ENCODE measurements at places on chromosomes 3 and 15. TPM values are rescaled to one million over a fixed set of nuclear protein-coding genes. Genes with fewer than 3 reads are reported as not detected.
A peak's percentile ranks its signal among the peaks of the same experiment; 100 is the strongest.

DNA sequence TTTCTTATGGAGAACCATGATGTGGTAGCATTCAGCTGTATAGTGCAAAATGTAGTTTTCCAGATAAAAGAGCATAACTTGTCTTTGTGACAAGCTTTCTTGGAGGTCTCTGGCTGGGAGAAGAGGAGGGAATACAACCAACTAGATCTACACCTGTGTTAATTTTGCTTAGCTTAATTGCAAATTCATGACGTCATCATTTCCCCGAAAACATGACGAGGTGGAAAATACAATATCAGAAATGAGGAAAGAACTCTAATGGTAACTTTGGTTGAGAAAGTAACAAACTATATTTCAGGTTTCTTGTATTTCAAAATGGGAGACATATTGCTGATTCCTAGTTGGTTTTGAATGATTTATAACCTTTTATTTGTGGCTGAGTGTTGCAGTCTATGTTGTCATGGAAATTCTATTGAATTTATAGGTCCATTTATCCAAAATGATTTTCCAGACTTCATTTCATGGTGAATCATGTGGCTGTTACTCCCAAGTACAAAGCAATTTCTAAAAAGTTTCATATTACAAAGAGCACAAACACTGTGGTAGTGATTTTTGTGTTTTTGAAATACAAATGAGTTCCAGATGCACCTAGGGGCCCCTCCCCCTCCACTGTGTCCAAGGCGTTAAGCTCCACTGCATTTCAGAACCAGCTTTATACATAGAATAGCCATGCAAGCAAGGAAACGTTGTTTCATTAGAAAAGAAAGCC, 307.2 kb downstream of the FEZF2 start:
- H3K4me3 ChIP-seq: no peak overlapping the region
- H3K36me3 ChIP-seq: no peaks in the 10 kb centered on the region

- H3K36me3 ChIP-seq: no peaks in the 10 kb centered on the region
- DNase-seq: no peak
- peak overlapping the region; percentile 21 for H3K27ac ChIP-seq
Measured at GRCh38 chr15:90611157-90611556, 81.4 kb downstream of the CRTC3 start.

- no peaks in the 10 kb centered on the region for H3K27me3 ChIP-seq
- H3K4me3 ChIP-seq: no peak overlapping the region
- no peak overlapping the region for H3K27ac ChIP-seq
- H3K36me3 ChIP-seq: no peaks in the 10 kb centered on the region
- no peaks in the 10 kb centered on the region for H3K4me1 ChIP-seq
- no peak for DNase-seq
Measured at GRCh38 chr3:46478341-46478740, 13.6 kb upstream of the LTF start.

DNA sequence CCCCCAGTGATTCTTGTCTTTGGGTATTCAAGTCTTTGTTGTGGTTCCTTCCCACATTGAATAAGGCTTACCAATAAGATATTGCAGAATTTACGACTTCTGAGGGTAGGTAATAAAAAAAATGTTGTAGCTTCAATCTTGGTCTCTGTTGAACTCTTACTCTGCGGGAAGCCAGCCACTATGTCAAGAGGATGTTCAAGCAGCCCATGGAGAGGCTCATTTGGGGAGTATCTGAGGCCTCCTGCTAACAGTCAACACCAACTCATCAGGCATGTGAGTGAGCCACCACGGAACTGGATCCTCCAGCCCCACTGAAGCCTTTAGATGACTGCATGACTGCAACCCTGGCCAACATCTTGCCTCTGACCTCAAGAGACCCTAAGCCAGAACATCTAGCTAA, 3.2 kb upstream of the TBC1D23 start:
- H3K36me3 ChIP-seq: no peaks in the 10 kb centered on the region
- H3K27me3 ChIP-seq: no peaks in the 10 kb centered on the region
- DNase-seq: no peak
- H3K4me1 ChIP-seq: peaks cover 10% of the 10 kb centered on the region

GRCh38 chr3:180417241-180417640, 184.7 kb upstream of the TTC14 start:
- no peaks in the 10 kb centered on the region for H3K27me3 ChIP-seq
- DNase-seq: no peak
- no peak overlapping the region for H3K27ac ChIP-seq
- H3K4me1 ChIP-seq: no peaks in the 10 kb centered on the region

DNA sequence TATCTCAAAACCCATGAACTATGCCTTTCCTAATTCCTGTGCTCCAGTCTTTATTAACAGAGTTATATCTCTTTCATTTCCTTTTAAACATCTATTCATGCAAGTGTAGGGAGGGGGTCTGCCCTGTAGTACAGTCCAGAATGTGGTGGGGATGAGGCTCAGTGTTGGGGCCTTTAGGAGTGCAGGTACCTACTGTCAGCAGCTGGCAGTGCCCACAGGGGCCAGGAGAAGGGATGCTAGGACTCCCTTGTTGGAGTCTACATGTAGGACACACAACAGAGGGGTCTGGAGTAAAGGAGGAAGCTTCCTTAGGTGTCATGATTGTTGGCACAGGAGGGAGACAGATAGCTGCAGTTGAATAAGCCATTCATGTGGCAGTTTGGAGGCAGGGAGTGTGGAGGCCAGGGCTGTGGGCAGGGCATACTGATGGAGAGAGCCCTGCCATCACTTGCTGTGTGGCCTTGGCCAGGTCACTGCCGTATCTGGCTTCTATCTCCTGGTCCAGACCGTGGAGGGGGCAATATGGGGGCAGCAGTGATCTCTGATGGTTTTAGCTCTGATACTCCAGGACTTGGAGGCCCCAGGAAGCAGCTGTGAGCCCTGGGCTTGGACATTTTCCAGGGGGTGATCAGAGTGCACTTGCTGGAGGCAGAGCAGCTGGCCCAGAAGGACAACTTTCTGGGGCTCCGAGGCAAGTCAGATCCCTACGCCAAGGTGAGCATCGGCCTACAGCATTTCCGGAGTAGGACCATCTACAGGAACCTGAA, 29.5 kb downstream of the ESYT3 start:
- no peaks in the 10 kb centered on the region for H3K36me3 ChIP-seq
- no peak for DNase-seq
- no peaks in the 10 kb centered on the region for H3K4me1 ChIP-seq
- no peaks in the 10 kb centered on the region for H3K27me3 ChIP-seq

DNA sequence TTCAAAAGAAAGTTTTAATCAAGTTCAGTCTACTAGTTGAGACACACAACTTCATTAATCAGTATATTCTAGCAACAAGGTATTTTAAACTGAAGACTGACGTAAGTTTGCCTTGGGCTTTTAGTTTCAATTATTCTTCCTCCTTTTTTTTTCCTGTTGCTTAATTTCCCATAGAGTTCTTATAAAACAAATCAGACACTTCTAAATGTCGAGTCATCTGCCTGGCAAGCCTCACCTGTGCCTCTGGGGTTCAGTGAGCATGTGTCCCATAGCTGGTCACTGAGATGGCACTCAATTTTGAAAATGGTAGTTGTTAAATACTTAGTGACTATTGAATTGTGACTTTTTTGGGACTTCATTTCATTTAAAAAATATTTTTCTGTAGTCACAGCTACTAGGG, 27.4 kb downstream of the NKIRAS1 start:
- H3K27ac ChIP-seq: no peak overlapping the region
- DNase-seq: no peak
- H3K4me1 ChIP-seq: no peaks in the 10 kb centered on the region
- no peak overlapping the region for H3K4me3 ChIP-seq
- H3K36me3 ChIP-seq: no peaks in the 10 kb centered on the region

DNA sequence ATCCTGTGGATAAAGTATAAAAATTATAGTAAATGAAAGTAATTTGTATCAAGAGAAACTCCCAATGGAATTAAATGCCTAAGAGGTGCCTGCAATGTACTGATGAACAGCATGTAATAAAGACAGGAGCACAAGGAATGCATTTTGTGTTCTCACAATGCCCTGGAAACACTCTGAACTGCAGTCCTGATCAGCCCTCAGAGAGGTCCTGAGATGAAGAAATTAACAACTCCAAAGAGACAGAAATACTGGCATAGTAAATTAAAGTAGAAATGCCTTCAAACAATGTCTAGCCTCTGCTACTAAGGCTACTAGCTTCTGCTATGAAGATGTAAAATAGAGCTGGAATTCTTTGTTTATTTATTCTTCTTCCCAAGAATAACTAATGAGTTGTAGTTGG, 59.9 kb downstream of the CFAP20DC start:
- no peak overlapping the region for H3K27ac ChIP-seq
- DNase-seq: no peak
- H3K4me1 ChIP-seq: no peaks in the 10 kb centered on the region

GRCh38 chr3:113676261-113676660, 20.2 kb downstream of the USF3 start:
- DNase-seq: no peak
- H3K27ac ChIP-seq: no peak overlapping the region
- no peaks in the 10 kb centered on the region for H3K27me3 ChIP-seq
- no peaks in the 10 kb centered on the region for H3K4me1 ChIP-seq

DNA sequence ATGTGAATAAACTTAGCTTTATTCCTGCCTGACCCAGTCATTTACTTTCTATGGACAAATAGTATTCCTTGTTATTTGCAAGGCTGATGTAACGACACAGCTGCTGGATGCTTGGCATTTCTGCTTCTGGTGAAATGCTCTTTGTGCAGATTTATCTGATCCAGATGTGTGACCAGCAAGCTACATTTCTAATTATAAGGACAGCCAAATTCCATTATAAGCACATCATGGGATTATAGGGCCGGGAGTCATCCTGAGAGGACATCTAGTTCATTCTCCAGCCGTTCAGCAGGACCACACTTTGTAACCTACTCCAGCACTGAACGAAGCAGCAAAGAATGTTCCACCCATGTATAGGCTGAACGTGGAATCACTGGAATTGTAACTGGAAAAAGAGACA, 42.9 kb downstream of the FNDC3B start:
- no peaks in the 10 kb centered on the region for H3K36me3 ChIP-seq
- H3K27me3 ChIP-seq: no peaks in the 10 kb centered on the region
- H3K4me1 ChIP-seq: peaks cover 6% of the 10 kb centered on the region
- H3K27ac ChIP-seq: no peak overlapping the region
- no peak overlapping the region for H3K4me3 ChIP-seq

DNA sequence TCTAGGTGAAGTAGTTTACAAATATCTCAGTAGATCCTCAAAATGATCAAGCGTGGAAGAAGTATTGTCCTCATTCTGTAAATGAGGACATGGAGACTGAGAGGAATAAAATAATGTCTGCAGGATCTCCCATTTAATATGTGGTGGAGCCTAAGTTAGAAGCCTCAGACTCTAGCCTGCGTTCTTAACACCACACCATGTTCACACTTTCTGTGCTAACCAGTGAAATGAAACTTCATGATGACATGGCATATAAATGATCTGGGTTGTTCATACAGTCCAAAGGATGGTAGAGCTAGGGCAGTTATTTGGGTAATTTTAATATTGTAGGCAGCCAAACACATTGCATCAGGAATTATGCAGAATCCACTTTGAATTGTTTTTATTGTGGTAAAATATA, 25.1 kb upstream of the APH1B start:
- H3K4me3 ChIP-seq: no peak overlapping the region
- H3K4me1 ChIP-seq: peaks cover 2% of the 10 kb centered on the region
- H3K36me3 ChIP-seq: no peaks in the 10 kb centered on the region
- no peak for DNase-seq
- H3K27ac ChIP-seq: no peak overlapping the region

DNA sequence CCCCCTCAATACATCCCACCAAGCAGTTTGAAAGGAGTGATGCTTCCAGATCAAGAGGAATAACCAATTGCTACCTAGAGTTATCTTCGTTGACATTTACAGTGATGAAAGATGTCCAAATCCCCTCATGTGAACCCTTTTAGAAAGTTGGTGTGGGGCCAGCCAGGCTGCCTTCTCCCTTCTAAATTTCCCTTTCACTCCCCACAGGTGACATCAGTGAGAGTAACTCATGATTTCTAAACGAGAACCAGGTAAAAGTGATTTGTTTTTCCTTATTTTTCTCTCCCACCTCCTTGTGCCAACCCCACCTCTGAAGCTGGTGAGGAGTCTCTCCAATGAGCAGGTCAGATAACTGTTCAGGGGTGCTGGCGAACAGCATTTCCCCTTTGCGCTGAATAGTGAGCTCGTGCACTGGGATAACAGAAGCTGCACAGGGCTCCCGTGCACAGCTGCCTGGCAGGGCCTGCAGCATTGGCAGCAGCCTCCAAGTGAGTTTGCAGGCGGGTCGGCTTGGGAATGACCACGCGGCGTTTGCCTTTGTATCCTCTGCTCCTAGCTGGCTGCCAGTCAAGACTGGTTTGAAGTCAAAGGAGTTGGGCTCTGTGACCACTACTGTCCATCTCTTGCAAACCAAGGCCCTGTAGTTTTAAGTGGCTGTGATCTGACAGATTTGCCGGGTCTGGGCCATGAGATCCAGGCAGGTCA, 70.2 kb upstream of the CORO2B start:
- no peak for DNase-seq
- H3K36me3 ChIP-seq: no peaks in the 10 kb centered on the region
- H3K27ac ChIP-seq: no peak overlapping the region
- H3K4me3 ChIP-seq: no peak overlapping the region

DNA sequence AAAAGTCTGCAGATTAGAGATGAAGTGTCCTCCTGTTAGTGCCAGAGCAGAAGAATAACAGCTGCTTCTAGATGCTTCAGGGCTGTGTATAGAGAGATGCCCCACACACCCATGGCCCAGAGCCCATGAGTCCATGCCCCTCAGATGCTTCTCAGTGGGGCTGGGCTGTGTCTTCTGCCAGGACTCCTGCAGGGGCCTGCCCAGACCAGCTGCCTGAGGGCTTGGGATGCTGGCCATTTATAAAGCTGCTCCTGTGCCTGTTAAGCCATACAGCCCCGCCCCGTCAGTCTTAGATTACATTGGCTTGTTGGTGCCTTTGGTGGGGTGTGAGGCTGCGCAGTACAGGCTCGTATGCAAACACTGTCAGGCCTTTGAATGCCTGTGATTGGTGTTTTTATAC, 318.0 kb upstream of the CTDSPL start:
- H3K4me1 ChIP-seq: peaks cover 16% of the 10 kb centered on the region
- no peak overlapping the region for H3K27ac ChIP-seq
- H3K4me3 ChIP-seq: no peak overlapping the region

GRCh38 chr15:29456964-29457363, 187.3 kb upstream of the NSMCE3 start:
- no peaks in the 10 kb centered on the region for H3K36me3 ChIP-seq
- no peak overlapping the region for H3K27ac ChIP-seq
- no peak for DNase-seq
- H3K27me3 ChIP-seq: no peaks in the 10 kb centered on the region

DNA sequence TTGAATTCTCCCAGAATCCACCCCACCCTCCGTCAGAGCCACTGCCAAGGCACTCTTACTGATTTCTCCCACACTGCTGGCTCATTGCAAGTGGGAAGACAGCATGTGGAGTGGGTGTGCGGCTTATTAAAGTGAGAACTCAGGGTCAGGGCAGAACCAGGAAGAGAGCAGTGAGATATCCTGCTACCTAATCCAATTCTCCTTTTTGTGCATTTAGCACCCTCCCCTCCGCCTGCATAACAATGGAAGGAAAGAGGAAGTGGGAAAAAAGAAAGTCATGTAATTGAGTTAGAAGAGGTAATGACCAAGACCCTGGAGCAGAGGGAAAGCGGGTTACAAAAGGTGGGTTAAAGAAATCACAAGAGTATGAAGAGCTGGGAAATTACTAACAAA, 27.8 kb upstream of the PIK3CB start:
- H3K36me3 ChIP-seq: no peaks in the 10 kb centered on the region
- H3K4me1 ChIP-seq: peaks cover 2% of the 10 kb centered on the region
- no peak for DNase-seq
- no peak overlapping the region for H3K27ac ChIP-seq
- H3K4me3 ChIP-seq: no peak overlapping the region

Gene CYP11A1
- total RNA-seq: 61.3 TPM

Gene OR5H6
- not detected for total RNA-seq

Gene GOLGA8S
- 0.68 TPM for total RNA-seq

Gene GPR160
- 0.94 TPM for total RNA-seq

Gene GPR27
- total RNA-seq: 2.1 TPM

Gene DNASE1L3
- not detected for total RNA-seq

Gene MEX3B
- 3.1 TPM for total RNA-seq

Measured in ovary (tissue), 10 donors.